ENCODE measurements at places on chromosomes 3 and 15. TPM values are rescaled to one million over a fixed set of nuclear protein-coding genes. Genes with fewer than 3 reads are reported as not detected.

GRCh38 chr15:69424748-69425413, 10.7 kb downstream of the KIF23 start:
- DNase-seq: no peak

GRCh38 chr3:185328324-185329004, 34.5 kb upstream of the MAP3K13 start:
- DNase-seq: no peak

- no peak for DNase-seq
Observed at GRCh38 chr3:150691414-150692040, 12.2 kb downstream of the ERICH6 start.

DNA sequence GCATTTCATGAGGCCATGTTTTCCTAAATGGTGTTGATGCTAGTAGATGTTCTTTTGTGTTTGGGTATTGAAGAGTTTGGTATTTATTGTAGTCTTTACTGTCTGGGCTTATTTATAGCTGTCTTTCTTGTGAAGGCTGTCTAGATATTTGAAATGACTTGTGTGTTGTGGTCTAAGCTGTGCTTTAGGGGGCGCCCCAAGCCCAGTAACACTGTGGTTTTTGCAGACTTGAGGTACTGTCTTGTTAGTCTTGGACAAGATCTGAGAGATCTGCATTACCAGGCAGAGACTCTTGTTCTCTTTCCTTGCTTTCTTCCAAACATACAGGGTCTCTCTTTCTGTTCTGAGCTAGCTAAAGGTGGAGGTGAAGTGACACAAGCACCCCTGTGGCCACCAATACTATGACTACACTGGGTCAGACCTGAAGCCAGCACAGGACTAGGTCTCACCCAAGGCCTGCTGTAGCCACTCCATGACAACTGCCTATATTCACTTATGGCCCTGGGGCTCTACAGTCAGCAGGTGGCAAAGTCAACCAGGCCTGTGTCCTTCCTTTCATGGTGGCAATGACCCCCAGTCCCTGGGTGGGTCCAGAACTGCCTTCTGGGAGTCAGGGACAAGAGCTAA, 152.1 kb upstream of the TBC1D5 start:
- DNase-seq: no peak

- no peak for DNase-seq
Observed at GRCh38 chr15:99320374-99321215, 69.3 kb downstream of the LRRC28 start.

GRCh38 chr3:152260026-152260425, 8.7 kb upstream of the MBNL1 start:
- no peak for DNase-seq

GRCh38 chr3:40876496-40876895, 322.8 kb upstream of the CTNNB1 start:
- DNase-seq: no peak

- no peak for DNase-seq
Observed at GRCh38 chr15:77400258-77400657, 19.6 kb downstream of the PEAK1 start.

DNA sequence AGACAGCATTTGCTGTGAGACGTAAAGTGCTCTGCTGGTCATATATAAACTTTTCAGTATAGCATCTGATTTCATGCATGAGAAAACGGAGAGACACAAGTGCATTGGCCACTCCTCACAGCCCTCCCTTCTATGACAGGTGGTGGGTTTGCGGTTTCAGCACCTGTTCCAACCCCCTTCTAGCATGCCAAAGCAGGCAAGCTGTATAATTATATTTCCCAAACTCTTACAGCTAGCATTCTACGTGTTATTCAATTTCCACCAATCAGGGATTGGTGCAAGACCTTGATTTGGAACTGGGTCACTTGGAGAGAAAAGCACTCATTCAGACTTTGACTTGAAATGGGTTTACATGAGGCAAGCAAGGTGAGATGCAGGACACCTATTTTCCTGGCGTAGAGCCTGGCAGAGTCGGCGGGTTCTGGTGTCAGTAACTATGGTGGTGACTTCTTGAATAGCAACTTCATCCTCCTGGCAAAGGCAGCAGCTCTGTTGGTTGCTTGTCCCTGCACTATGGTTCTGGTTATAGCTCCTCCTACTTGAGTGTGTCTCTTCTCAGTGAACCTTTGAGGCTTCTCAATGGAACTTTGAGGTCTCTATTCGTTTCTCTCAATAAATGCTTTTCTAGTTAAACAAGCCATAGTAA, 356.5 kb downstream of the TBL1XR1 start:
- no peak for DNase-seq

DNA sequence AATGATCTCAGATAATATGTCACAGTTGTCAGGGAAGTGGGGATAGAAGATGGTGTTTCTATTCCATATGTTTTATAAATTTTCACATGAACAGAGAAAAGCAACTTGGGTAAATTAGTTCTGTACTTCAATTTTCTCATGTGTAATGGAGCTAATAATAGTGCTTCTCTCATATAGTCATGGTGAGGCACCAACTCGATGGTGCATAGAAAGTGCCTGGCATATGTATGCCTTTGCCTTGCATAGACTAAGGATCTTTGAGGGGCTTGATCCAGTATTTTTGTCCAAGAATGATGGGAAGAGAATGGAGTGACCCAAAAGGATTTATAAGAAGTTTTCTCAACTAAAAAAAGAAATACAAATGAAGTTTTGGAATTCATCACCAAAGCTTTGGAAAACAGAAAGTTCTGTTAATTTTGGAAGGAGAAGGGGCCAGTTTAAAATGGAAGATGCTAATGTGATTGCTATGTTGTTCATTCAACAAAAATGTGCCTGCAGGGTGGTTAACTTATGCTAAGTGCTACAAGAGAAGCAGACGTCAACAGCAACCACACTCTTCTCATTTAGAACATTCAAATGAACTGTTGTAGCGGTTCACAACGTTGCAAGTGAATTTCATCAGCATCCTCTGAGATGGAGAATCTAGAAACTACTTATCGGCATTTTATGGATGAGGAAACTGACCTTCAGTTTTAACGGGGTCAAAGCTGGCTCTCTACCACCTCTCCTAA, 86.1 kb downstream of the RTP4 start:
- no peak for DNase-seq

- DNase-seq: no peak
Observed at GRCh38 chr3:98445949-98446406, 17.0 kb upstream of the OR5K1 start.

DNA sequence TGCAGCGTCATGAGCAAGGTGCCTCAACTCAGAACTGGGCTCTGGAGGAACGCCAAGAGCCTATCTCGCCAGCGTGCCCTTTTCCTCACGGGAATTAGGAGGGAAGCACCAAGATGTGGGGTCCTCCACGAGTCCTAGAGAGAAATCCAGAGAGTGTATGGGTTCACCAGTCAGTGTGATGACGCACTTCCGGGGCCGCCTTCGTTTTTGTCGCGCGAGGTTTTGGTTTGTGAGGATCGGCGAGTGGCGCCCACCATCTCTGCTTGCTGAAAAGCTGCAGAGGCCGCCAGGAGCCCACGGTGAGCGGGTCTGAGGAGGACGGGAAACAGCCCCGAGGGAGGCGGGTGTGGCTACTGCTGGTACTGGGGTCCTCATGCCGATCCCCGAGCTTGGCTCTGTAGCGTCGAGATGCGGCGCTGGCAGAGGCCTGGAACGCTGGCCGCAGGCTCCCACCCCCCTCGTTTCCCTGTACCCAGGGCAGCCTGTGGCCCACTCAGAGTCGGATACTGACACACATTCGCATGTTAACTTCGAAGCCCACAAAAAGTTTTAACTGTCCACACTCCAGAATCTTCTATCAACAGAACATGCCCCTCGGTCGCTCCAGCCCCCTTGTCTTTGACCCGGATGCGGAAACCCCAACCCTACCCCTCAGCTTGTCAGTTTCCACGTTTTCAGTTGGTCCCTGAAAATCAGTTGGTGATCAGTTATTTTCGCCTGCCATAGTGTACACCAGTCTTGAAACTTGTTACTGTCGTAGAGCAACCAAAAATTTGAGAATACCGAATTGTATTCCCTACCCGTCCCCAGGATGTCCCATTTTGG, 30.4 kb downstream of the ZNF662 start:
- no peak for DNase-seq

SLC7A14 gene
- total RNA-seq: not detected

BLOC1S6 gene
- total RNA-seq: 66.8 TPM

GATA2 gene
- total RNA-seq: 15.4 TPM

PPP1R14D gene
- not detected for total RNA-seq

MEGF11 gene
- total RNA-seq: not detected

OGG1 gene
- 14.4 TPM for total RNA-seq
